Fibroblast of skin of back (primary cell): ENCODE measurements at places on chromosomes 5 and 9.

DNA sequence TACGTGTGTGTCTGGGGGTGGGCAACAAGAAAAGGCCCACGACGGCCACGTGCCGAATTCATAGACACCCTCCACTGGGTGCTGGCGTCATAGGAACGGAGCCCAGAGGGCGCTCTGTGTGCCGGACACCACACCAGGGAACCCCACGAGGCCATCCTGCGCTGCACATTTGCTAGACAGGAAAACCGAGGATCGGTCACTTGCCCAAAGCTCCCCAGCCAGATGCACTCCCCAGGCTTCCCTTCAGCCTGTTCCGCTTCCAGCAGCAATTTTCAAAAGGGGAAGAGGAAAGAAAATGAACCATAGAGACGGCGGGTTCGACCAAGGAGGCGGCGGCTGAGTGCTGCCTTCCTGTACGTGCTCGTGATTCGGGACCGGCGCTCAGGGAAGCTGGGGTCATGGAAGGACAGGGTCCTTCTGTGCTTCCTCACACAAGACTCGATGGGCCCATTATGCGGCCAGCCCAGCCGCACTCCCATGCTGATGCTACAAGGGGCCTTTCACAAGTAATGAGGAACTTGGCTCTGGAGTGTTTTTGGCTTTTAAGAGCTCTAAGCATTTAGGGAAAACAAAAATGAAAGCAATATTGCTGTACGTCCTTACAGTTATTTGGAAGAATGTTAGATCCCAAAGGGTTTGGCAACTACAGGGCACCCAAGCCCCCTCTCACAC is 124.6 kb upstream of the SARDH start:
- no peak for DNase-seq

- DNase-seq, result no peak
Observed at GRCh38 chr5:153767221-153768188, 271.2 kb downstream of the FAM114A2 start.

- no peak for DNase-seq
Observed at GRCh38 chr5:66932457-66932856, 264.1 kb downstream of the CD180 start.

GRCh38 chr5:153491038-153491744 is 721 bp downstream of the GRIA1 start:
- no peak for DNase-seq

DNA sequence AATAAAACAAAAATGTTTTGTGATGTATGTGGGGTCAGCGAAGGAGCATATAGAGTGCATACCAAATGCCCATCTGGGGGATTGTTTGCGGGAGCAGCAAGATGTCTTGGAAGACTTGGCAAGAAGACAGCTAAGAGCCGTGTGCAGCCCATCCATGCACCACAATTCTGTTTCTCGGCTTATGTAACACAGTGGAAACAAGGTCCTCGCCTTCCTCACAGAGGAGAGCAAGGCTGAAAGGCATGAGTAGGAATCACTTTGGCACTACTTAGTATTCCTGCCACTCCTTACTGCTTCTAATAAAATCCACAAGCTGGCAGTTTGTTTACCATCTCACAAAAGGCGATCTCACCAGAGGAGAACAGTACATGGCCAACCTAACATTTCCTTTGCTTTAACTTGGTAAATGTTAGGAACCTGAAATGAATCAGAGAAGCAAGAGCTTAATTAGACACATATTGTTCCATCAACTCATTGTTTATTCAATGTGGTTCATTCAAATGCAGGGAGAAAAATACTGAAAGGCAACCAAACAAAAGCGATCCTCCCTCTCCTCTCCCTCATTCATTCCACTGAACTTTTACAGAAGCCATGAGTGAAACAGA is 648.1 kb downstream of the ACTL7B start:
- peak; percentile 69 for DNase-seq

- no peak for DNase-seq
Observed at GRCh38 chr9:130058154-130058553, 4.4 kb downstream of the GPR107 start.

DNA sequence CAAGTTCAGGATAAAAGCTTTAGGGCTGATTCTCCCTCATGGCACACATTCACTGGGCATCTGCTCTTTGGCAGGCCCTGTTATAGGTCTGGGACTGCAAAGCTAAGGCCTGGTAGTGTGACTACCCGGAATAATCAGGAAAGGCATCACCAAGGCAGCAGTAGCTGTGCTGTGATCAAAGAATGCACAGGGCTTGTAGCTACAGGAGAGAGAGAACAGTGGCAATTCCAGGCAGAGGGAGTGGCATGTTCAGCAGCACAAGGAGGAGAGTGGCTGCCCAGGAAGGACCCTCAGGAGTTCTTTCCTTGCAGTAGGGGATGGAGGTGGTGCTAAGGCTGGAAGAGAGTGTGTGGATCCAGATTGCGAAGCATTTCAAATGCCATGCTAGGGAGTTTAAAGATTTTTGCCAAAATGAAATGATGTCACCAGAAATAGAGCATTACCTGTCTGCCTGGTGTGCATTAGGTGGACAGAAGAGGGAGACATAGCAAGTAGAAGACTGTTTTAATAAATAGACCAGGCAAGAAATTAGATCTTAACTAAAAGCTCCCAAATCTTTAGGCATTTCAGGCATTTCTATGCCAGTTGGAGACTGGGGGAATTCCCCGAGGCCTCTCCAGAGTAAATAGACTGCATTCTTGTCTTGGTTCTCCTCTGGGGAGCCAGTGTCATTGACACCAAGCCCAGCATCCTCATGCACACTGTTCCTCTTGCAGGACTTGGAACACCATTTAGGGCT is 69.1 kb downstream of the GPR21 start:
- DNase-seq, result peak; percentile 56

DNA sequence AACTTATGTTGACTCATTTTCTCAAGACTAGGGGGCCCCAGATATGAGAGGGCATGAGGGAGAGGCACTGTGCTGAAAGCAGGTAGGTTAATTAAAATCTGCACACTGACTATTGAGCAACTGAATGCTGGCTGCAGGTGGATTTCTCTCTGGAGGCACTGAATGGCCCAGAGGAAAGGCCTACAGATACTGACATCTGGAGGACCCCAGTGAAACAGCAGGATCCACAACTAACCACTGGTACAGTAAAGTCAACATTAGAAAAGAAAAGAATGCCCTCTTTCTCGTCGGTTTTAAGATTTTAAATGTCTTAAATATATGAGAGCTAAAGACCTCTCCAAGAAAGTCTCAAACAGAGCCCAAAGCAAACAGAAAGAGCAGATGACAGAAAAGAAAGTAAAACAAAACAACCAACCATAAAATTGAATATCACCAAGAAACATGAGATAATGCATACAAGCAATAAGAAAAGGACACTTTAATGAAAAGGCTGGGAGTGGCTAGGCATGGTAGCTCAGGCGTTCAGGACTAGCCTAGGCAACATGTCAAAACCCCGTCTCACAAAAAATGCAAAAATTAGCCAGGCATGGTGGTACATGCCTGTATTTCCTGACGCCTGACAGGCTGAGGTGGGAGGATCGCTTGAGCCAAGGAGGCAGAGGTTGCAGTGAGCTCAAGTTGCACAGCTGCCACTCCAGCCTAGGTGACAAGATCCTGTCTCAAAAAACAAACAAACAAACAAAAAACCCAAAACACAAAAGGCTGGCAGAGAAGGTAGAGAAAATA is 43.3 kb downstream of the PUM3 start:
- no peak for DNase-seq

- peak; percentile 40 for DNase-seq
Observed at GRCh38 chr5:11384441-11385250, 519.6 kb downstream of the CTNND2 start.
